ENCODE measurements at places on chromosomes 7 and 10. TPM values are rescaled to one million over a fixed set of nuclear protein-coding genes. Genes with fewer than 3 reads are reported as not detected.

TPST1 gene
- total RNA-seq: 2.9 TPM

GRB10 gene
- total RNA-seq: 1.8 TPM

ANKRD61 gene
- not detected for total RNA-seq

GRCh38 chr10:82308641-82309040 is 433.6 kb downstream of the NRG3 start:
- DNase-seq: no peak
- peaks cover 4% of the 10 kb centered on the region for H3K4me1 ChIP-seq
- no peaks in the 10 kb centered on the region for H3K36me3 ChIP-seq
- H3K27ac ChIP-seq: no peak overlapping the region
- no peak overlapping the region for H3K4me3 ChIP-seq

- no peaks in the 10 kb centered on the region for H3K36me3 ChIP-seq
- no peaks in the 10 kb centered on the region for H3K27me3 ChIP-seq
- no peak overlapping the region for H3K27ac ChIP-seq
- no peak overlapping the region for H3K4me3 ChIP-seq
- no peak for DNase-seq
These were observed 46.5 kb upstream of the TNRC18 start for GRCh38 chr7:5470167-5470532.

GRCh38 chr10:13991353-13991752 is 339.4 kb downstream of the FRMD4A start:
- H3K36me3 ChIP-seq: no peaks in the 10 kb centered on the region
- no peak overlapping the region for H3K4me3 ChIP-seq
- no peak for DNase-seq
- H3K27ac ChIP-seq: no peak overlapping the region
- H3K4me1 ChIP-seq: peaks cover 3% of the 10 kb centered on the region

GRCh38 chr10:112389271-112389822 is 15.4 kb downstream of the ACSL5 start:
- DNase-seq: no peak
- peaks cover 13% of the 10 kb centered on the region for H3K36me3 ChIP-seq
- peak overlapping the region; percentile 65 for H3K27ac ChIP-seq
- peaks cover 26% of the 10 kb centered on the region for H3K4me1 ChIP-seq

- H3K4me1 ChIP-seq: no peaks in the 10 kb centered on the region
- H3K27ac ChIP-seq: no peak overlapping the region
- H3K4me3 ChIP-seq: no peak overlapping the region
- H3K36me3 ChIP-seq: no peaks in the 10 kb centered on the region
- no peaks in the 10 kb centered on the region for H3K27me3 ChIP-seq
These were observed 219.0 kb downstream of the CRPPA start for GRCh38 chr7:16202303-16202702.

DNA sequence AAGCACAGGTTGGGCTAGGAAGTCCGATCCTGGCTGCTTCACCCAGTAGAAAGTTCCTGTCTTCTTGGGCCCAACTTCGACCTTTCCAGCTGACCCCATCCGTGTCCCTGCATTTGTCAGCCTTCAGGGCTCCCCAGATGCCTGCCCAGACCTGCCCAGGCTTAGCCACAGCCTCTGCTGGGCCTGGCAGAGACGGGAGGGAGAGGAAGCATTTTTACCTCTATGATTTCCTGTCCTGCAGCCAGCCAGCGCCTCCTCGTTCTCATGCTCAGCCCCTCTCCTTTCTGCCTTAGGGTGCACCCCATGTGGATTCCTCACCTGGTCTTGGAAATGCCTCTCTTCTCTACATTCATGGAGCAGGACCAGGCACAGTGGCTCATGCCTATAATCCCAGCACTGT is 3.7 kb downstream of the METTL27 start:
- H3K36me3 ChIP-seq: no peaks in the 10 kb centered on the region
- no peak for DNase-seq
- H3K27me3 ChIP-seq: no peaks in the 10 kb centered on the region
- H3K4me3 ChIP-seq: no peak overlapping the region

DNA sequence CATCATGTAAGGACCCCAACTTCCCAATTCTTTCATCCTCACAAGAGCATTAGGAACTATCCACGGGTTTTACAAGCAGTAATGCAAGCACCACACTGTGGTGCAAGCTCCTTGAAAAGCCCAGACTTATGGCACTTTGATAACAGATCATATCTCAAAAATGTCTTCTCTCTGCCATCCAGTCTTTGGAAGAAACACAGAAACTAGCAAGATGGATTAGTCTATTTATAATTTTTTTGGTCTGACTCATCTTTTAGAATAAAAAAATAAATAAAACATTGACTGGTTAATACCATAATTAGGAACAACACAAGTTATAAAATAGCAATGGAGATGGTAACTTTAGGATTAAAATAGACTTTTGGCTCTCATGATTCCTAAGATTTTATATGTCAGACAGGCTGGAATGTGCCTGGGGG is 49.0 kb upstream of the CALD1 start:
- H3K4me3 ChIP-seq: no peak overlapping the region
- H3K27me3 ChIP-seq: peaks cover 3% of the 10 kb centered on the region
- DNase-seq: no peak
- H3K36me3 ChIP-seq: no peaks in the 10 kb centered on the region
- H3K4me1 ChIP-seq: no peaks in the 10 kb centered on the region
- no peak overlapping the region for H3K27ac ChIP-seq

- DNase-seq: no peak
- no peak overlapping the region for H3K27ac ChIP-seq
- H3K4me1 ChIP-seq: no peaks in the 10 kb centered on the region
- H3K27me3 ChIP-seq: no peaks in the 10 kb centered on the region
These were observed 315.8 kb upstream of the POM121L12 start for GRCh38 chr7:52719677-52720076.

DNA sequence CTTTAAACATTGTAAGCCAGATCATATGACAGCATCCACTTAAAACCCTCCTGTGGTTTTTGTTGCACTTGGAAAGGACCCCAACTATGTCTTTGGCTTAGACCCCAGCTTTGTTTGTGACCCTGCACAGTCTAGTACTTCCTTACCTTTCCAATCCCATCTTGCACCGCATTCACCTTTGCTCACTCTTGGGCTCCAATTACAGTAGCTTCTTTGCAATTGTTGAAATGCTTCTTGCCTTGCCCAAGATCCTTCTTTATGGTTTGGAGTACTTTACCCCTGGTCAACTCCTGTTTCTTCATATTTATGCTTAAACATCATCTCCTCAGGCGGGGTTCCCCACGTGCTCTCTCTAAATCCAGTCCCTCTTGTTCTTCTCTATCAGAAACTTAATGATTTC is 162.6 kb downstream of the PTEN start:
- DNase-seq: no peak

- no peaks in the 10 kb centered on the region for H3K4me1 ChIP-seq
- no peaks in the 10 kb centered on the region for H3K27me3 ChIP-seq
- H3K36me3 ChIP-seq: no peaks in the 10 kb centered on the region
- no peak overlapping the region for H3K4me3 ChIP-seq
These were observed 134.8 kb downstream of the CUL2 start for GRCh38 chr10:34955391-34955790.

All from activated naive CD8-positive, alpha-beta T cell treated with anti-CD3 and anti-CD28 coated beads, Interleukin-2, amount 10 ng/mL, durations not matched to agents 7 days and 5 days (primary cell).